AG08396 (cell line): ENCODE measurements at places on chromosomes 6 and 20.

- no peak for DNase-seq
These were observed 710 bp downstream of the DYNLT1 start for GRCh38 chr6:158643836-158644230.

DNA sequence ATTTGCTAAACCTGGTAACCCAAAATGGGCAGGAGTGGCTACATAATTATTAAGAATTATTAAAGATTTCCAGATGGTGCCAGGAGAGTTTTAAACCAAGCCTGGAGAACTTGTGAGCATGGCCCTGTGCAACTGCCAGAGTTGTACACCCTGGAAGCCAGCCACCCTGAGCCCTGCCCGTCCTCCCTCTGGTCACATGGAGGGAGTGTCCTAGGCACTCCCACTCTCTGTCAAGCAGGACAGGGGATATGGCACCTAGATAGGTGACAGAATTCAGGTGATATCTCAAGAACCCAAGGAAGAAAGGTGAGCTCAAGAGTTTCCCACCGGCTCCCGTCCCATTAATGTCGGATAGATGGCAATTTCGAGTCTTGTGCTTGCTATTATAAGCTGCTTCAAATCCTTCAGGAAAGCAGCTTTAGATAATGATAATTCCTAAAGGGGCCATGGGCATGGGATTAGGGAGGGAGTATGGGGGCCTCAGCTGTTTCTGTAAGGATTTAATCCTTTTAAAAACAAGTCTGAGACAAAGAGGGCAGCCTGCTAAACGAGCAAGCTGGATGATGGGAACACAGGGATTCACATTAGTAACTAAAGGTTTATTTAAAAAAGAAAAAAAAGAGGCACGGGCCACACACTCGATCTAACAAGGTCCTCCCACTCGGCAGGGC, 169.1 kb downstream of the BMP7 start:
- no peak for DNase-seq

DNA sequence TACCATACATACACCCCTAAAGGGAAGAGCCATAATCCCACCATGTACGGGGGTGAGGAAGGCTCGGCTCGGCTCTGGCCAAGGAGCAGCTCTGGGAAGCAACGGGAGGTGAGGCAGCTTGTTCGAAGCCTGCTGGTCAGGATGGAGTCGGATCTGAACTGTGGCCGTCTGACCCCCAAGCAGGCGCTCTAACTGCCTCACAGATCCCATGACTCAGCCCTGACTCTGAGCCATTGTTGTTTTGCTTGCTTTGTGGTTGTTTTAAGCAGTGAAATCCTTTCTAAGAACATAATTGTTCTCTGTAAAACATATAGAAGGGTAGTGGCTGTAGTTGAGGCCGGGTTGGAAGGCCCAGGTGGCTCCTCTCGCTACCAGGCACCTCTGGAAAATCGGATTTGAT, 10.9 kb downstream of the C6orf132 start:
- DNase-seq = peak; percentile 79

GRCh38 chr6:159904497-159904911, 13.7 kb downstream of the MAS1 start:
- no peak for DNase-seq

DNA sequence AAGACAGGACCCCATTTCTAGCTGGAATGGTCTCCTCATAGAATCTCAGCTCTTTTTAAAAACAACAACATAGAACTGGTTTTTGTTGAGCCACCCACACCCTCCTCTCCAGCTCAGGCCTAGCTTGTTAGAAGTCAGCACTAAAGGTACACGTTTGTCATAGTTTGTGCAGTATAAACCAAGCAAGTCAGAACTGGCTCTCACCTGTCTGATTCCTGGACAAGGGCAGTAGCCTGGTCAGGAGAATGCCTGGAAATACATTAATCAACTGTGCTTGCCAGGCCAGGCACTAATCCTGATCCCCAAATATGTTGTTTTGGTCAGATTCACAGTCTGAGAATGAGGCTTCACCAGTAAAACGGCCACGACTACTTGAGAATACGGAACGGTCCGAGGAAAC, 296.7 kb downstream of the ZFAND3 start:
- DNase-seq = no peak

- DNase-seq = no peak
These were observed 3.1 kb upstream of the PTGIS start for GRCh38 chr20:49570828-49571552.

GRCh38 chr20:16191496-16191895, 381.8 kb downstream of the KIF16B start:
- DNase-seq = no peak

DNA sequence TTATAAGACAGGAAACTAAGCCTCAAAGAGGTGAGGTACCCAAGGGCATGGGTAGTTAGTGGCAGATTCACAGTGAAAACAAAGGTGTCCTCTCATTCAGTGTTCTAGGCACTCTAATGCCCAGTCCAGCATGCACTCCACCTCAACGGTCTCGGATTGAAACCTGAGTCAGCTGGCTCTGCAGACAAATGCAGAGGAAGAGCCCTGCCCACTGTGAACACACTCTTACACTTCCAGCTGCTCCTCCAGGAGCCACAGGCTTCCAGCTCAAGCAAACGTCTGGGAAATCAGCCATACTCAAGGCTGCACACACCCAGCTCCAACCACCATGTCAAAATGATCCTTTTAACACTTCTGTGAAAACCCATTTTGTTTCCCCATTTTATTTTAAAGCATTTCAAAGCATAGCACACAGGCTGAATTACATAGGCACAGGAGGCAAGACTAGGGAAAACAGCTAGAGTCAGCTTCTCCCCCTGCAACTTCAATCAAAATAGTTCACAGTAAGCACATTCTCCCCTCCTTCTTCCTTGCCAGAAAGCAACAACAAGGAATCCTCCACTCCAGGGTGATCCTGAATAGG, 3.0 kb upstream of the IL17A start:
- DNase-seq = no peak

DNA sequence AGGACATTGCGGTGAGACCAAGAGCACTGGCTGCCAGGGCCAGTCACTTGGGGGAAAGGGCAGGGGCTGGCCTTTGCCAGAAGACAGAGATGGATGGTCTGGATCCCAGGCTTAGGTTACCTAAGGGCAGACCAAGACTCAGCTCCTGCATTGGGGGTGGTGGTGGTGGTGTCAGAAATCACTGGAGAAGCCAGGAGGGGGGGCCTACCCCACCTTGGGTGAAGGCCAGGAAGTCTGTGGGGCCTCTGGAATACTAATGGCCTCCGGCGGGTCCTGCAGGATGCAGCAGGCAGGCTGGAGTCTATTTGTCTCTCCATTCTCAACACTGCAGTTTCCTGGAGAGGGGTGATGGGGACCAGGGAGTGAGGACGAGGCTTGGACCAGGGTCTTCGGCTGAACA, 32.8 kb downstream of the CD40 start:
- no peak for DNase-seq

GRCh38 chr6:6884916-6885315, 222.8 kb upstream of the RREB1 start:
- DNase-seq = no peak

GRCh38 chr20:9490161-9490560, 24.2 kb upstream of the LAMP5 start:
- DNase-seq = no peak

DNA sequence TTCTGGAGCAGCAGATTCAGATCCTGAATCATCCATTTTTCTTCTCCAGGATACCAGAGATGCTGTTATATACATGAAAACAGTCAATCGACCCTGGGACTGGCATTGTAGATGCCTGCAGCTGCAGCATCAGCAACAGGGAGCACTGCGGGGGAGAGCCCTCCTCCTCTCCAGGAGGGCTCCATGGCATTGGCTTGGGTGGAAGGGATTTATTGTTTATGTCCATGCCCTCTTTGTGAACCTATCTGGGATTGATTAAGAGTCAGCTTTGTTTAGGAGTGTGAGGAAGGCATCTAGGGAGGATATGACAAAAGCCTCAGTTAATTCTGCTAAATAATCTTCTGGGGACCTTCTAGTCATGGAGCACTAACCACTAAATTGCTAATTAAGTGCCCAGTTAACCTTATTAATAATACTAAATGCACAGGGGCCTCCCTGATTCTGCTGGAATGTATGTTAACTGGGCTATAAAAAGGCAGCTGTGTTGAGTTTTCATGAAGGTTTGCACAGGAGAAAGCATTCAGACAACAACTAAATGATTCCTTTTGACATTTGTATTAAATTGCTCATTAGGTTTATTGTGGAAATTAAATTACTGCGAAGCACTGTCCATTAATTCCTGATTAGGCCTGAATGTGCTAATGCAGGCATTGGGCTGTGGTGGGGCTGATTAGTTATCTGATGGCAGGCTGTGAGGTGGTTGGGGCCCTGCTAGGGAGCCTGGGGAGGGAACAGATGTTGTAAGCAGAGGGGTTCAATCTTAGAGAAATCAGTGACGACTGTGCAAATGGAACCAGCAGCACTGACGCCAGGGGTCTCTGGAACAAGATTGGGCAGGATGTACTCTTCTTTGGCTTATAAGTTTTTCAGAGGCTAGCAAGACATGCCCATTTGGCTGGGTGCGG, 57.6 kb downstream of the IMPG1 start:
- no peak for DNase-seq

DNA sequence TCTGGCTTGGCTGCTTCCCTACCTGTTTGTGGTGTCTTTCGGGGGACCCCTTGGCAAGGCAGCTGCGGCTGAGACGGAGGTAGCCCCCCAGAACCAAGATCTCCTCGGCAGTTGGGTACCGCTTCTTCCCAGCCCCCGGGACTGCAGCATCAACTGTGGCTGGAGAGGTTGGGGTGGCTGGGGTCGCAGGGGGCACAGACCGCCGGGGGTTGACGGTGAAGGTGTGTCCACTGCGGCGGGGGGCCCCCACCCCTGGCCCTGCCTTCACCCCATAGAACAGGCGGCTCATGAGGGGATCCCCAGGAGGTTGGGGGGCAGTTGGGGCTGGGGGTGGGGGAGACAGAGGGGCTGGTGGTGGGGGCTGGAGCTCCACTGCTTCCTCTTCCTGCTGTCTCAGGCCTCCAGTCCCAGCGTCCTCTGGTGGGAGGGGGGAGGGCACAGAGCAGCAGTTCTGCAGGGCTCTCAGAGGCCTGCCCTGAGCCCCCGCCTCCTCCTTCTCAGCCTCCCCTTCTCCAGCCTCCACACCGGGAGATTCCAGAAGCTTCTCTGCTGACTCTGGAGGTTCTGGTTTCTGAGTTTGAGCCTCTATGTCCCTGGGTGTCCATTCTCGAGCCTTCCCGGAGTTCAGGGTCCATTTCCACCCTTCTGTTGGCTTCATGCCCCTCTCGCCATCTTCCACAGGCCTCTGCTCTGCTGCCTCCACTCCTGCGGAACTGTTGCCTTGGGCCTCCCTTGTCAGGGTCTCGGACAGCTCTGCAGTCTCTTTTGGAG, 1.9 kb downstream of the PPP1R18 start:
- peak; percentile 2 for DNase-seq

GRCh38 chr6:139325686-139326085, 33.9 kb upstream of the TXLNB start:
- no peak for DNase-seq

DNA sequence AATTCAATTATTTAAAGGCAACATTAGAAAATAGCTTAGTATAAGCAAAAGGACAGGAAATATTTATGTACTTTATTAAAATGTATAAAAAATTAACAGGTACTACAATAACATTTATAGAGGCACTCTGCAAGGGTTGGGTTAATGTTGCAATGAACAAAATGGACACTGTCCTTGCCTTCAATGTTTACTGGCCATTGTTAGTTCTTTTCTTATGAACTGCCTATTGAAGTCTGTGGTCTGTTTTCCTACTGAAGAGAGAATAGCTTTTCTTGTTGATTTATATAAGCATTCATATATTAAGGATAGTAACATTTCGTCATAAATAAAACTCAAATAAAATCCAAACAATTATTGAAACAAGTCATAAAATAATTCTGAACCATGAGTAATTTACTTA, 135.3 kb upstream of the BEND6 start:
- no peak for DNase-seq

DNA sequence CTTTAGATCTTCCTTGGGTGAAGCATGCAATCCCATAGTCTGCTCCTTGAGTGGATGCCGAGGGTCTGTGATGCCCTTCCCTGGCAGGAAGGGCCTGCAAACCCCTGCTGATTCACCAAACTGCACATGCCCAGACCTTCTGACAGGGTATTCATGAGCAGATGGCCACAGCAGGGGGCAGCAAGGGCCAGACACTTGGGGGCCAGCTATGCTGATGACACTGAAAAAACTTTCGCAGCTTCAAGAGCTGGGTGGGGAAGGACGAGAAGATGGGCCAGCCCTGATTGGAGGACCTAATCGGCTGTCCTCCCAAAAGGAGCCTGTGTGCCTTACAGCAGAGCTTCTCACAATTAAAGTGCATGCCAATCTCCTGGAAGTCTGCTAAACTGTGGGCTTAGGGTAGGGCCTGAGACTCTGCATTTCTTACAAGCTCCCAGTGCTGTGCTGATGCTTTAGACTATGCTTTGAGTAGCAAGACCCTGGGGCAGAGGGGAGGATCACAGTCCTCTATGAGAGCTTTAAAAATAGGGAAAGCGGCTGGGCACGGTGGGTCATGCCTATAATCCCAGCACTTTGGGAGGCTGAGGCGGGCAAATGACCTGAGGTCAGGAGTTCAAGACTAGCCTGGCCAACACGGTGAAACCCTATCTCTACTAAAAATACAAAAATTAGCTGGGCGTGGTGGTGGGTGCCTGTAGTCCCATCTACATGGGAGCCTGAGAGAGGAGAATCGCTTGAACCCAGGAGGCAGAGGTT, 15.2 kb upstream of the GDAP1L1 start:
- no peak for DNase-seq

DNA sequence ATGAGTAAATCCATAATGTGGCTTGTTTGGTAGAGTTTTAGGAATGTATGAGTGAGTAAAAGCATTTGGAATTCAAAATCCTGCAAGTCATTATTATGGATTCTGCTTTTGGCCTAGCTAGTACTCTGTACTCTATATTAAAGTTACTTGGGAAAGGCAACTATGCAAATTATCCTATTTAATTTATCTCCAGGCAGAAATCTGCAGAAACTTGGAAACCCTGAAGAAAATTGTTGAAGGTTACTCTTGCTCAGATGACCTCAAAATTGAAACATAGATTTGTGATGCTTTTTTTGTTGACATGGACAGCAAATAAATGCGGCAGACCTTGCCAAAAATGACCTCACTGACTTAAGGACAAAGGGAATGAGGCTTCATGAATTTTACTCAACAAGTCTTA, 477.1 kb upstream of the EYS start:
- DNase-seq = peak; percentile 12

- no peak for DNase-seq
These were observed 17.1 kb downstream of the WRNIP1 start for GRCh38 chr6:2782356-2782708.

DNA sequence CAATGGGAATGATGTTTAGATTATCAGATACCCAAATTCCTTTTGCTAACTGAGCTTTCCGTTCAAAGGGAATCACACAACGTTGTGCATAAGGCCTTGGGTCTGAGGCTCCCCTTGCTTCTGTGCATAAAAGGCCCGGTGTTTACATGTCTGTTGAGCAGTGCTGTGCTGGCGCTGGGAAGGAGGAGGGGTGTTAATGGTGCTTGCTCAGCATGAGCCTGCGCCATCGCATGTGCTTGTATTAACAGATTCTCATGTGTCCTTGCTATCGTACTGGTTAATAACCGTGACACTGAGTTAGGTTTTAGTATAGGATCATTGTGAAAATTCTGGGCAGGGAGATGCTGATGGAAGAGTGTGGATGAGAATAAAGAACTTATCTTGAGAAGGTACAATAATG, 62.3 kb upstream of the TRAF3IP2 start:
- no peak for DNase-seq
